ENCODE measurements at places on chromosomes 11 and 22.

DNA sequence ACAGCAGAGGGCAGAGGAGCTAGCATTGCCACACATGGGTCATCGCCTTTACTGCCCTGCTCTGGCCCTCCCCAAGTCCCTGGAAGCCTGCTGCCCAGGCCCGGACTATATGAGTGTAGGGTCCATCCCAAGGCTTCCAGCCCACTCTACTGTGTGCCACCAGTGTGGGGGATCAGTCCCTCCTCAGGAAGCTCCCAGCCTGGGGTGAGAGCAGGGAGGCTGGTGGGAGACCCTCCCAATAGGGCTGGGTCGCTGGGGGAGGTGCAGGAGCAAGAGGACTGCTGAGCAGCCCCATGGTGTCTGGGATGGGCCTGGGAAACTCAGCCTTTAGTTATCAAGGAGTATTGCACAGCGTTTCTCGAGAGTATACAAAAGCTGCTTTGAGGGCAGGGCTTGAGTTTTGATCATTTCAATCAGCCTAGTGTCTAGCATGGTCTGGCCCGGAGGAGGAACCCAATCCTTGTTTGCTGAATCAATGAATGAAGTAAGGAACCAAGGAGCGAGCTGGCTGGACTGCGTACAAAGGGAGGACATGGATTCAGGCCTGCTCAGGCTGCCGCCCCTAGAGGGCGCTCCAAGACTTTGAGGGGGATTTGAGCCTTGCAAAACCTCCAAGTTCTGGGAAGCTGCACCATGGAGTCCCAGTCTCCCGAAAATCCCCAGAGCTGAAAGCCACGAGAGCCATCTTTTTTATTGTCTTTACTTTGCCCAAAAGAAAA, 89.0 kb upstream of the PARVA start:
- DNase-seq = peak; percentile 90

- DNase-seq = no peak
Measured at GRCh38 chr22:19776433-19777031, 16.0 kb downstream of the TBX1 start.

- no peak for DNase-seq
Measured at GRCh38 chr22:36480941-36481392, 473 bp downstream of the TXN2 start.

DNA sequence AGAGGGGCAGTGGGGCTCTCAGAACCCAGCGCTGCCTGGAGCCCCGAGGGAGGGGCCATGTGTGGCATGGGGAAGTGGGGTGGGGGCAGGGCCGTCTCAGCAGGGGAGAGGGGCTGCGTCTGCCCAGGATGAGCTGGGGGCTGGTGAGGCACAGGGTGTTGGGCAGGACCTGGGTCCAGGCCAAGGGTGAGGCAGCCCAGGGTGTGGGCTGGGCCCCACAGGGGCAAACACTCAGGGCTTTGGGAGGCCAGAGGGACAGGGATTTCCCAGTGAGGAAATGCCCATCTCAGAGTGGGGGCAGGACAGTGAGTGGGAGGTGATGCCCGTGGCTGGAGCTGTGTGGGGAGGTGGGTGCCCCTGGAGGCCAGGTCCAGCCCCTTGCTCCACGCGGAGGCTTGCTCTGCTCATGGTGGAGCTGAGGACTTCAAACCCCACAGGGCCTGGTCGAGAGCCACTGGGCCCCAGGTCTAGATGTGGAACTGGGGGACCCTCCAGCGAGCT, 5.4 kb downstream of the PLXNB2 start:
- DNase-seq = no peak

- DNase-seq = no peak
Measured at GRCh38 chr22:37634417-37634924, 5.0 kb upstream of the SH3BP1 start.

- no peak for DNase-seq
Measured at GRCh38 chr11:30889143-30889794, 303.1 kb upstream of the MPPED2 start.

- peak; percentile 58 for DNase-seq
Measured at GRCh38 chr11:26753723-26754504, 32.1 kb upstream of the SLC5A12 start.

GRCh38 chr11:17221968-17222367, 14.2 kb upstream of the PIK3C2A start:
- DNase-seq = no peak

GRCh38 chr11:27485930-27486773, 13.6 kb upstream of the LGR4 start:
- no peak for DNase-seq

- DNase-seq = no peak
Measured at GRCh38 chr11:116294630-116295029, 478.2 kb downstream of the BUD13 start.

DNA sequence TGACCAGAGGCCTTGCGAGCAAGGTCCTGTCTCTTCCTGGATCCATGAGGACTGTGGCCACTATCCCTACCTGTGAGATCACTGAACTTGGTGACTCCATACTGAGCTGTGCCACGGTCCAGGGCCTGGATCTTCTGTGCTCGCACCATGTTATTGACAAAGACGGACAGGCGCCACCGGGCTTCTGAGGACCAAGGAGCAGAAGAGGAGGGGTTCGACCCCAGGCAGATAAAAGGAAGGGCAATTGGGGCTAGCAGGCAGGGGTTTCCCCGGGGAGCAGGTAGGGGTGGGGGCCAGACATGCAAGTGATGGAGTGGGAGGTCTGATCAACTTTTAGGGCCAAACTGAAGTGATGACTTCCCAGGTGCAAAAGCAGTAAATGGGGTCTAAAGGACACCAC, 2.2 kb downstream of the CTSF start:
- DNase-seq = no peak

- DNase-seq = peak; percentile 23
Measured at GRCh38 chr11:8839957-8840945, 70.7 kb upstream of the AKIP1 start.

GRCh38 chr22:33657670-33658069, 262.6 kb downstream of the LARGE1 start:
- no peak for DNase-seq

- no peak for DNase-seq
Measured at GRCh38 chr11:2447253-2447950, 2.6 kb downstream of the KCNQ1 start.

- DNase-seq = no peak
Measured at GRCh38 chr11:42972741-42973140, 339.1 kb upstream of the API5 start.

DNA sequence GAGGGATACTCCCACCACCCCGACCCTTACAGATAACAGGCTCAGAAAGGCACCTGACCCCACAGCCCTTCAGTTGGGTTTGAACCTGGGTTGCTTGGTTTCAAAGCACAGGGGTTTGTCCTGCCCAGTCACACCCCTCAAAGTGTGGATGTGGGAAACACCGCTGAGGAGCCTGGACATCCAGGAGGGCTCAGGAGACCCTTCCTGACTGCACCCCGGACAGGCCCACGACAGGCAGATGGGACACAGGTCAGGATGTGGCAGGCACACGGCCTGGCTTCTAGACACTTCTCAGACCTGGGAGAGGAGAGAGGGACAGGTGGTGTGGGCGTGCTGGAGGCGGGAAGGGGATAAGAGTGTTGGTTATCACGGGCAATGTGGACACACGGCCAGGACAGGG, 932.3 kb downstream of the BRD1 start:
- no peak for DNase-seq

GRCh38 chr11:35541621-35542375, 16.4 kb upstream of the PAMR1 start:
- no peak for DNase-seq

GRCh38 chr22:30455075-30455840, 16.6 kb downstream of the SEC14L3 start:
- DNase-seq = no peak

DNA sequence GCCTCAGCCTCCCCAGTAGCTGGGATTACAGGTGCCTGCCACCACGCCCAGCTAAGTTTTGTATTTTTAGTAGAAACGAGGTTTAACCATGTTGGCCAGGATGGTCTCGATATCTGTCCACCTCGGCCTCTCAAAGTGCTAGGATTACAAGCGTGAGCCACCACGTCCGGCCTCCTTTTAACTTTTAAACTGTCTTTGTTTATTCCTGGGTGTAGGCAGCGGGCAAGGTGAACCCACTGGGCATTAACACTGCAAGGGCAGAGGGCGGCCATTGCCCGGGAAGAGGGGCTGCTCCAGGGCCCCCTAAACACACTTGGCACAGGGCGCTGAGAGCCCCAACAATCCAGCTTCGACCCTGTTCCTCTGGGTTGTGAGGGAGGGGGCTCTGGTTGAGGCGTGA, 693.6 kb downstream of the BRD1 start:
- DNase-seq = no peak

DNA sequence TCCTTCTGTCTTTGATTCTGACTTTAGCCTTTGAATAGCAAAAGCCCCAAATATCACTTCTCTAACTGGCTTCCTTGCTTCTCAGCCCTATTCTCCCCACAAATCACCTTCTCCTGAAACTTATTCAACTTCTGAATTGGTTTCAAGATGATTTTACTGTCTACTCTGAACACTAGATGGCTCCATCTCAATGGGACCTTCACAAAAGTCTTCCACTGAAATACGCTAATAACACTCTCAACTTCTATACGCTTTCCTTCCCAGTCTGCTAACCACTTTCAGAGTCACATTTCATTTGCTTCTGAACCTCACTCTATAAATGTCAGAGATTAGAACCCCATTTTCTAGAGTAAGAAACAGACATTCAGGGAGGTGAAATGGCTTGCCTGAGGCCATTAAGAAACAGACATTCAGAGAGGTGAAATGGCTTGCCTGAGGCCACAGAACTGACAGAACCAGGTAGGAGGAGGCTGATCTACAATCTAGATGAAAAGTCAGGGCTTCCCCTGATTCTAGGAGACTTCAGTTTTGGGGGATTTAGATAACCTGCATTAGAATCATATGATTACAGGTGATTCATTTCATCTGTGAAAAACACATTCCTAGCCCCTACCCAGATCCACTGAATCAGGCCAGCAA, 20.6 kb downstream of the MORC2 start:
- DNase-seq = peak; percentile 31

DNA sequence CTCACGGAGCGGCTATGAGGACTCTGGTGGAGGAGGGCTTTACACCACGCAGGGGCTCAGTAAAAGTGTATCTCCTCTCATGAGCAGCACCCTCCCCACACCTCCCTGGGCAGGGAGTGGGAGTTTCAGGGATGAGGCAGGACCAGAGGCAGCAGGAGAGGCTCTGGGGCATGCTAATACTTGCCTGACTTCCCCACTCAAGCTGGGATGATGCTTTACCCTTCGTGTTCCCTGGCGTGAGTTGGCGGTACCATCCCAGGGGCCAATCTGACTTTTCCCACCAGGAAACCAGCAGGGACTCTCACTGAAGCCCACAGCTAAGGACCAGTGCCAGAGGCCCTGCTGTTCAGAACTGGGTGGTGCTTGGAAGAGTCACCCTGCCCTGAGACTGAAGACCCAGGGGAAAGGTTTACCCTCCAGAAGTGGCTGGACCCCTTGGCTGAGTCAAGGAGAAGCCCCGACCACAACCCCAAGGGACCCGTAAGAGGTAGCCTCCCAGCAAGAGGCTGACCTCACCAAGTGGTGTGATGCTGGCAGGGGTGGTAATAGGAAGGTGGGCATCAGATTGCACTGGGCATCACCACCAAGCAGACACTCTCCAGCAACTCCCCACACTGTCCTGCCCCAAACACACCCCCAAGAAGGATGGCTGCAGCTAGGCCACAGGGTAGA, 65.6 kb downstream of the THAP12 start:
- no peak for DNase-seq

- DNase-seq = no peak
Measured at GRCh38 chr11:100294748-100295147, 392.3 kb upstream of the ARHGAP42 start.

DNA sequence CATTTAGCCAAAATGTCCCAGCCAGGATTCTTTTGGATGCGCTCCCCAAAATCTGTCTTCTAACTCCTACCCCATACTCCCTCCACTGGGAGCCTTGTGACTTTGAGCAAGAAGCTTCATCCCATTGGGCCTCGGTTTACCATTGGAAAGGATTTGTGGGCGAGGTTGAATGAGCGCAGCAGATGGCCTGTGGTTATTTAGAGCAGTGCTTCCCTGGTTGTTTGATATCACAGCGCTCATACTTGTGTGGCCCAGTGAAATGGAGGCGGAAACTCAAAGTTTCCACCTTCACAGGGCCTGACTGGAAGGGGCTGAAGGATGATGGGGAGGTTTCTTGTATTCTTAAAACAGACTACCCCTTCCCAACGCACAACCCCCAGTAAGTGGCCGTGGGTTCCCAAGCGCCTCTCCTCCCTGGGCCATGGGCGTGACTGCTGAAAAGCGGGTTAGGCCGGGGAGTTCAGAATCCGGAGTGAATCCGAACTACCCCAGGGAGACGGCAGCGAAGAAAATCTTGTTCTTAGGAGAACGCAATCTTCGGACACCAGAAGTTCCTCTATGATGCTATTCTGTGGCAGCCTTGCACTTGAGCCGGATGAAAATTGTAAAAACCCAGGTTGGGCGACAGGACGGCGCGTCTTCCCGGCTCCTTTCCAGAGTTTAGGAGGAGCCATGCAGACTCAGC, 1.2 kb upstream of the ATF4 start:
- DNase-seq = no peak

DNA sequence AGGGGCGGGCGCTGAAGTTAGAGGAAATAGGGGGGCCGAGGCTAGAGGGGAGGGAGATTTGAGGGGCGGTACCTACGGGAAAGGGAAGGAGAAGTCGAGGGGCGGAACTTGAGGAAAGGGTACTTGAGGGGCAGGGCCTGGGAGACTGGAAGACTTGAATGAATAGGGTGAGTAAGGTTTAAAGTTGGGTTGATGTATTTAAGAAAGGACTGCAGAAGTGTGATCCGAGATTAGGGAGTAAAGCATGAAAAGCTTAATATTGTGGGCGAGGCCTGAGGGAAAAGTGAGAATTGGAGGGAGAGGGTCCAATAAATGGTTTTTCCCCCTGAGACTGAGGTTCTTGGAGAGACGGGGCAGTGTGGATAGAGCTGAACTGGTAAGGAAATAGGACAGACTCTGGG, 723 bp downstream of the HSCB start:
- no peak for DNase-seq

DNA sequence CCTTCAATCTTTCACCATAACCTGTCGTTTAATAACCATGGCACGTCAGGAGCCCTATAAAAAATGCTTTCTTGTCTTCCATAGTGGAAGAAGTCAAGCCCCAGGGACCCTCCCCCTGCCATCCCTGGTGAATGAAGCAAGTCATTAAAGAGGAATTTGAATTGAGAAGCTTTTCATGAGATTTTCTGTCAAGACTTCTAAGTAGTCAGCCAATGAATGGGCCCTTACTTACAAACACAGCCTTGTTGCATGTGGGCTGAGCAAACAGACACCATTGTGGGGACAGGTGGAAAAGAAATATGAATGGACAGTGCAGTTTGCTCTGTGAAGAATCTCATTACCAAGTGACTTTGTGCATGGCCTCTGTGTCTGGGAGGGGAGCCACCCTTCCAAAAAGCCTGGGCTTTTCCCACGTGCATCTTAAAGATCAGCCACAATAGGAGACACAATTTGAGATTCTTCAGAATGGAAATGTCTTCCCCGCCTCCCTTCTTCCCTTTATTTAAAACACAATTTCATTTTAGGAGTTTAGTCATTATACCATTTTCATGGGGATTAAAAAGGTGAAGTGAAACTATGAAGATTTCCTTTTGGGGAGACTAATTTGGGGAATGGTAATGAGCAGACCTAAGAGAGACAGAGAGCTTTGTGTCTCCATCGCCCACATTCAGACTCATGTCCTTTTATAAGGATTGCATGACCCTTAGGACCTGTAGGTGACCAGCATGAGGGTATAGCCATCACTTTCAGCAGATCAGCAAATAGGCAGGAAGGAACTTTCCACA, 152.0 kb downstream of the LRRC4C start:
- no peak for DNase-seq

Measured in AG09319 (cell line).